ENCODE measurements at places on chromosomes 7 and 10.

GRCh38 chr10:22321156-22321923 lies 441 bp downstream of the BMI1 start:
- peak; percentile 72 for DNase-seq

DNA sequence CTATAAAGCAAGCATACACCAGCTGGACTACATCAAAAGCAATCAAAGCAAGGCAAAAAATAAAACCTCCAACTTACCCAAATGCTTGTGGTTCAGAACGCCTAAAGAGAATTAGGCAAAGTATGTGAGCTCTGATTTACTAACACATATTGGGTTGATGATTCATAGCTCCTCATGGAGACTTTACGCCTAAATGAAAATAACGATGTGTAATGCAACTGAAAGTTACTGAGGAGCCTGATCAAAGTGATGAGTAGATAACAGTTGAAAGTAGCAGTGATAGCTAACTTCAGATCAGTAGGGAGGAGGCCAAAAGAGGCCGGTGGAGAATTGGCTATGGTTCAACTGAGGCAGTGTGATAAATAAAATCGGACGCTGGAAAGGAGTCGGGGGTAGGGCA lies 85.0 kb downstream of the MPP7 start:
- DNase-seq: no peak

DNA sequence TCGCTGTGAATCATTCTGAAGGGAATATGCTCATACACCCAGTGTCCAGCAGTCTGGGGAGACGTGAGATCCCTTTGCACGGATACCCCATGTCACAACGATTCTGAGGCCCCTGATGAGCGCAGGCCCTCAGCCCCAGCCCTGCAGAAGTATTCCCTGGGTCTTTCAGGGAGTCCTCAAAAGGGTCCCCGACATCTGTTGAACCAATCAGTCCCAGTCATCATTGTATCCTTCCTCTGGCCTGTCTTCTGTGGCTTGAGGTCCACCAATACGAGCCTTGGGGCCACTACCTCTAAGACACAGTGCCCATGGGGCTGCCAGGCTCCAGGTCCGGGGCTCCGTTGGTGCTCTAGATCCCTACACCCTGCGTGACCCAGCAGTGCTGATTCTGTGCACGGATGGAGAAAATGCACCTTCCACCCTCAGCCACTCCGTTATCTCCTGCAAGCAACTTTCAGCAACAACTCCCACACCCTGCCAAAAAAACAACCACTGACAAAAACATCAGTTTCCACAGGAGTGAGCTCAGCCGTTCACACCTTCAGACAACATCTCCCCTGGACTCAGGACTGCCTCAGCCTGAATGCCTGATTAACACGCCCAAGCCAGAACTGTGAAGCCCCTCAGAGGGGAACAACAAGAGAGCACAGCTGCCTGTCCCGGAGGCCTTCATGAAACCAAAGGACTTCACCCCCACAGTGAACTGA lies 46.9 kb upstream of the KDM7A start:
- no peak for DNase-seq

- DNase-seq: no peak
Observed at GRCh38 chr7:126715076-126715475, 537.7 kb downstream of the GRM8 start.

GRCh38 chr7:132500727-132501440 lies 75.4 kb downstream of the PLXNA4 start:
- peak; percentile 71 for DNase-seq

Measured in left ventricle myocardium inferior (tissue), 1 donor.